Activated T-helper 2 cell treated with anti-CD3 and anti-CD28 coated beads, Interferon-gamma antibody, Interleukin-2, Interleukin-4, amounts not matched to agents 10 μg/mL and 5 μg/mL and 100 μg/mL, durations not matched to agents 14 hours and 24 hours and 36 hours (primary cell): ENCODE measurements at places on chromosomes 5 and 9.
A peak's percentile ranks its signal among the peaks of the same experiment; 100 is the strongest.

DNA sequence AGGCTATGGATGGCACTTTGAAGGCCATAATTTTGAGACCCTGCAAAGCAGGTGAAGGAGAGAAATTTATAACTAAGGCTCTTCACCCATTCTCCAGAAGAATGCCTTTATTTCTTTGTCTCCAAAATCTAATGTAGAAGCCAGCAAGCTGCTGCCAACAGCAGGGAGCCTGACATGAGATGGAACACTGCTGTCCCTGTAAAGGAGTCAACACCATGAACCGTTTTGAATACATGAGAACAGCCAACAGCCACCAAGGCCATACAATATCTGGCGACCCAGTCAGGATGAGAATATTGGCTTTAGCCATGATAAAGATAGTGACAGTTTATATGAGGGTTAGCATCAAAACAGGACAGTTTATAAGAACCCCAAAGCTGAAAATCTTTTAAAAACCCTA lies 121.2 kb upstream of the LIFR start:
- H3K27me3 ChIP-seq, result no peaks in the 10 kb centered on the region
- no peak for DNase-seq
- no peak overlapping the region for H3K4me3 ChIP-seq

DNA sequence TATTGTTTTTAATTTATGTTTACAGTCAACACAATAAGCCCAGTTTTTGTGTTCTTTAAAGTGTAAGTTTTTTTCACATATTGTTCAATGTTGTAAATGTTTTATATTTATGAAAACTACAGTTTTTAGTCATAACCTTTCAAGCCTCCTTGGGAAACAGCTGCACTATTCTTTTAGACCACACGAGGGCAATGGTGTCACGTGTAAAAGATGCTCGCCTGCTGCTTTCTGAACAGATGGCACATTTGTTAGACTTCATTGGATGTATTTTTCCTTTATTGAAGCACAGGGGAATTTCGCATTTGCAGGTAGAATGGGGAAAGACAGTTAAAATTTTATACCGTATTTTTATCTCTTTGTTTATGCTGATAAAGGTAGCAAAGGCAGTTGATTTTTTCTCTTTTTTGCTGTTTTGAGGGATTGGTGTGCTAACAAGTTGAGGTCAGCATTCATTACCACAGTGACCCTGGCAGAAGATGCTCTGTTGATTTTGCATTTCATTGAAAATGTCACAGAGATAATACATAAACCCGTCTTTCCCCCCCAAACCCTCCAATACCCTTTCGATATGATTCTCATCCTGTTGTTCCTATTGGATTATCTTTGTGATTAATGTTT lies 59.0 kb downstream of the MAT2B start:
- H3K36me3 ChIP-seq, result no peaks in the 10 kb centered on the region
- H3K4me3 ChIP-seq, result no peak overlapping the region
- H3K27me3 ChIP-seq, result peaks cover 57% of the 10 kb centered on the region
- H3K27ac ChIP-seq, result no peak overlapping the region
- DNase-seq, result peak; percentile 43
- H3K4me1 ChIP-seq, result peaks cover 18% of the 10 kb centered on the region

- no peak for DNase-seq
- H3K4me3 ChIP-seq, result no peak overlapping the region
- peaks cover 7% of the 10 kb centered on the region for H3K27me3 ChIP-seq
- H3K4me1 ChIP-seq, result no peaks in the 10 kb centered on the region
Measured at GRCh38 chr9:69905286-69905685, 84.7 kb downstream of the CFAP95 start.

DNA sequence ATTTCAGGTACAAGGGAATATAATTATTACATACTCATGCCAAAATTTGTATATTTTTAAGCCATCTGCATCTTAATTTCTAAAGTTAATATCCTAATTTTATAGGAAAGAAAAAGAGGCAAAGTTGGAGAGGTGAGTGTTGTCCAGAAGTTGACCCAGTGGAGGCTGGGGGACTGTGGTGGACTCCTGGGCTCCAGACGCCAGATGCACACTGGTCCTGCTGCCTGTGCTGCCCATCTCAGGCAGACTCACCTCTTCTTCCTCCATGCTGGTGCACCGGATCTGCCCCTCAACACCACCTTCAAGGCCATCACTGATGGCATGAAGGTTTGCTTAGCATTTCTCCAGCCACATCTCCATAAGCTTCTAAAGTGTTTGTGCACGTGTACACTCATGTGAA lies 220.8 kb upstream of the NFIL3 start:
- H3K36me3 ChIP-seq, result no peaks in the 10 kb centered on the region
- no peak overlapping the region for H3K27ac ChIP-seq
- peaks cover 29% of the 10 kb centered on the region for H3K27me3 ChIP-seq
- H3K4me1 ChIP-seq, result no peaks in the 10 kb centered on the region

- H3K36me3 ChIP-seq, result peaks cover 73% of the 10 kb centered on the region
- no peak overlapping the region for H3K27ac ChIP-seq
- H3K4me1 ChIP-seq, result no peaks in the 10 kb centered on the region
- H3K27me3 ChIP-seq, result no peaks in the 10 kb centered on the region
- no peak for DNase-seq
- H3K4me3 ChIP-seq, result no peak overlapping the region
Measured at GRCh38 chr5:36180556-36181350, 28.8 kb downstream of the SKP2 start.

- peaks cover 34% of the 10 kb centered on the region for H3K4me1 ChIP-seq
- H3K36me3 ChIP-seq, result no peaks in the 10 kb centered on the region
- DNase-seq, result no peak
- peaks cover 13% of the 10 kb centered on the region for H3K27me3 ChIP-seq
Measured at GRCh38 chr5:1005249-1005851, 3.3 kb upstream of the NKD2 start.

GRCh38 chr9:123201083-123201482 lies 67.3 kb downstream of the STRBP start:
- H3K4me3 ChIP-seq, result no peak overlapping the region
- no peaks in the 10 kb centered on the region for H3K4me1 ChIP-seq
- H3K27ac ChIP-seq, result no peak overlapping the region
- no peaks in the 10 kb centered on the region for H3K36me3 ChIP-seq
- DNase-seq, result no peak

DNA sequence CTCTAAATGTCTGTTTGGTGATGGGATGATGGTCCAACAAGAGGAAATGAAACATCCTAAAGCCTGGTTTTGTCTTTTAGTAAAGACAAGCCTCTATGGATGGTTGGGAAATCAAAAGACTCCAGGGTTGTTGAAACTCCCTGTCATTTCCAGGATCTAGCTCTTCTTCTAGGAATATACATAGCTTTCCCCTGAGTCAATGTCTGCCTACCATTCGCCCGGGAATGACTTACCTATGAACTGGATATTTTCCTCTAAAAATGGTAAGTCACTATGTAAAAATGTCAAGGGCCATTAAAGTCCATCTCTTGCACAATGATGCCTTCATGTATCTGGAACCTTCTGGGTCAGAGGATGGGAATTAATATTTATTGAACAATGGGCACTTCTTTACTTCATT lies 11.1 kb upstream of the KIF12 start:
- no peaks in the 10 kb centered on the region for H3K36me3 ChIP-seq
- DNase-seq, result no peak
- H3K27me3 ChIP-seq, result peaks cover 16% of the 10 kb centered on the region
- no peak overlapping the region for H3K4me3 ChIP-seq

- no peak overlapping the region for H3K4me3 ChIP-seq
- no peaks in the 10 kb centered on the region for H3K36me3 ChIP-seq
- no peaks in the 10 kb centered on the region for H3K4me1 ChIP-seq
- DNase-seq, result no peak
- no peak overlapping the region for H3K27ac ChIP-seq
- H3K27me3 ChIP-seq, result peaks cover 4% of the 10 kb centered on the region
Measured at GRCh38 chr5:139222346-139222745, 24.2 kb upstream of the SIL1 start.

- H3K27ac ChIP-seq, result no peak overlapping the region
- H3K27me3 ChIP-seq, result peaks cover 19% of the 10 kb centered on the region
- no peaks in the 10 kb centered on the region for H3K36me3 ChIP-seq
- H3K4me1 ChIP-seq, result peaks cover 3% of the 10 kb centered on the region
- H3K4me3 ChIP-seq, result no peak overlapping the region
- no peak for DNase-seq
Measured at GRCh38 chr9:4141296-4141695, 158.6 kb downstream of the GLIS3 start.

DNA sequence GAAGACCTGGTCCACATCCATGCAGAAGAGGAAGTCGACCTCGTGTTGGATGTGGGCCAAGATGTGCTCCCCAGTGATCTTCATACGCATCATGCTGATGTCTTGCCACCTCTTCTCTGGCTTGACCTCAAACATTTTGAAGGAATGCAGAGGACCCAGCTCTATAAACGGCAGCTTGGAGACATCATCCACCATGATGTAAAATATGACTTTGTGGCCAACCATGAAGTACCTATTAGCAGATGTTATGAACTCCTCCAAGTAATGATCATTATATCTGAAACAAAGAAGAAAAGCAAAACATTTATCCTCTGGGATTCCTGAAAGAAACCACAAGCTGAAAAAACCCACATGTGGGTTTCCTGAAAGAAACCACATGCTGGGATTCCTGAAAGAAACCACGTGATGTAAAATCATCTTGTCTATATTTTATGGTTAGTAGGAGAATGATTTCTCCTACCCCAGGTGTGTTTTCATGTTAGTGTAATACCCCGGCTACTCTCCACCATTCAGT lies 52.3 kb downstream of the GGTA1 start:
- DNase-seq, result no peak
- no peak overlapping the region for H3K4me3 ChIP-seq
